ENCODE measurements at places on chromosomes 11 and 22.

- no peak for DNase-seq
Observed at GRCh38 chr11:68670208-68670992, 13.9 kb upstream of the GAL start.

DNA sequence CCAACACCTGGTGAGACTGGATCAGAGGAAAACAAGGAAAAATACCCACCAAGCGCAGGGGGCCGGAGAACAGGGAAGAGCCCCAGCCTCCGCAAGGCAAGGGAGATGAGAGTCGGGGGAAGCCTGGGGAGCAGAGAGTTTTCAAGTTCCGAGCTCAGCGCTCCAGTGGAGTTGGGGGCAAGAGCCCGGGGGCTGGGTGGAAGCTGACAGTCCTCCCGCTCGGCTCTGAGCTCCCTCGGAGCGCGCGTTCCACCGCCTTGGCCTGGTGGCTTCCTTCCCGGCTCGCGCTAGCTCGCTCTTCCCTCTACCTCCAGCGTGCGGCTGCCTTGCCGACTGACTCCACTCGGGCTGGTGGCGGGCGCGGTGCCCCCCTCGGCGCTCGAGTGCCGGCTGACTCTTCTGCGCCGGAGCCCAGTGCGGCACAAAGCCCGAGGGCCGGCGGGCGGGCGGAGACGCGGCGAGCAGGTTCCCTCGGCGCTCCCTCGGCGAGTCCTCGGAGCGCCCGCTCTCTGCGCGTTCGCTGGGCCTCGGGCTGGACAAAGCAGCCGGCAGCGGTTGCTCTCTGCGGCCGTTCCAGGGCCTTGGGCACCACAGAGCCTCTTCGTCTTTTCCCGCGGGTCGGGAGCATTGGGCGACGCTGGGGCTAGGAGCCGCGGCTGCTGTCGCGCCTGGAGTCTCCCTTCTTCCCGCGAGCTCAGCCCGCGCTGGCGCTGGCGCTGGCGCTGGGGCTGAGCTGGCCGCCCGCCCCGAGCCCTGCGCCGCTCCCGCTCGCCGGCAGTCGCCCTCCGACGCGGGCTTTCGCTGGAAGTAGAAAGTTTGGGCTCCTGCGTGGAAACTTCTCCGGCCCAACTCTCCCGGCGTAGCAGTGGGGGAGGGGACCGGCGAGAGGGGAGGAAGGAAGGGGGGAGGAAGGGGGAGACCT is 1.0 kb downstream of the PAX6 start:
- DNase-seq = no peak

DNA sequence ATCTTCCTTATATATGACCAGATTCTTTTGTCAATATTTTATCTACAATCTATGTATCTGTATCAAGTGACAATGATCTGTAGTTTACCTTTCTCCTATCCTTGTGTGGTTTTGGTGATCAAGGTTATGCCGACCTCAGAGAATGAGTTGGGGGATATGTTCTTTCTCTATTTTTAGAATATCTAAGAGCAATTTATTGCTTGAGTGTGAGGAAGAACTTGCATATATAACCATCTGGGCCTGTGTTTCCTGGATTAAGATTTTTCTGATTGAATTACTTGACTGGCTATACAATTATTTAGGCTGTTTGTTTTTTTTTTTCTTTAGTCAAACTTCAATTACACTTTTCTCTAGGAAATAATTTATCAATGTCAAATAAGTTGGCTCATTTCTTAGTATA is 14.0 kb upstream of the C22orf39 start:
- DNase-seq = no peak

DNA sequence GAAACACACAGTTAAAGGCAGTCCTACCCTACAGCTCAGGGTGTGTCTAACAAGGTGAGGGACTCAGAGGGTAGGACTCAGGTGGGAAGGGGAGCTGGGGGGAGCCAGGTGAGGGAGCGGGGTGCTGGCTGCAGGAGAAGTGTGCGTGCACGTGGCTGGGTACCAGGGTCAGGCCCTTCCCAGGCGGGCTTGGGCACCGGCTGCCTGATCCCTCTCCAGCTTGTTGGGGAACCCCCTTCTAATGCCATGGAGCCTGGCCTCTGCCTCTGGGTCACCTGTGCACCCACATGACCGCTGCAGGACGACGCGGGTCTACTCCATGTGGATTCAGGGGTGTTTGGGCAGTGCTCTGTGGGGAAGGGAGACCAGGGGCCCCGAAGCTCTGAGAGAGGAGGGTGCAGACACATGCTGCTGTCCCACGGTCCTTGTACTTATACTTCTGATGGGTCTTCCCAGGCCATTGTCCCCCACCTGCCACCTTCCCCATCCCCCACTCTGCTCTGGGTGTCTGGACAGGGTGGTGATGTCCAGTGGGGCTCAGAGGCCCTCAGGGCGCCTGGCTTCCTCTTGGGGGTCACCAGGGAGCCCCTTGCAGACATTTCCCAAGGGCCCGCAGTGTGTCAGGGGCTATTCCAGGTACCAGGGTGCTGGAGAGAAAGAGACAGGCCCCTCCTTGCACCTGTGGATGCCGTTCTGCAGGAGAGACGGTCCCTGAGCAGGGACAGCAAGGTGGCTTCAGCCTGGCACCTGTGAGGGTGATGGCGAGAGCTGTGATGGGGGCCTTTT is 10.4 kb upstream of the MRGPRD start:
- no peak for DNase-seq

DNA sequence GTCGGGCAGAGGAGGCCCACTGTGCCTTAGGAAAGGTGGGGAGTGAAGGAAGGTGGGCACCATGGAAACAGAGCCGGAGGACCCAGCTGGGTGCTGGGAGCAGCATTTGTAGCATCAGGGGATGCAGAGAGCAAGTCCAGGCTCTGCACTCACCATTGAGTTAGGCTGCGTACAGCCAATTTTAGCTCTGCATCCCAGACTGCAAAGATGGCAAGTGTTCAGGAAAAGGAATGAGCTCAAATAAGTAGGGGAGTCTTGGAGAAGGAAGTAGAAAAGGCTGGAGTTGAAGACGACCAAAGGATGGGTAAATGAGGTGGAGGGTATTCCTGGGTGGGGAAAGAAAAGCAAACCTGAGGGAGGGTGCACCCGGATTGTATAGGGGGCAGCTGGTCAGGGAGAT is 31.6 kb upstream of the ETS1 start:
- no peak for DNase-seq

DNA sequence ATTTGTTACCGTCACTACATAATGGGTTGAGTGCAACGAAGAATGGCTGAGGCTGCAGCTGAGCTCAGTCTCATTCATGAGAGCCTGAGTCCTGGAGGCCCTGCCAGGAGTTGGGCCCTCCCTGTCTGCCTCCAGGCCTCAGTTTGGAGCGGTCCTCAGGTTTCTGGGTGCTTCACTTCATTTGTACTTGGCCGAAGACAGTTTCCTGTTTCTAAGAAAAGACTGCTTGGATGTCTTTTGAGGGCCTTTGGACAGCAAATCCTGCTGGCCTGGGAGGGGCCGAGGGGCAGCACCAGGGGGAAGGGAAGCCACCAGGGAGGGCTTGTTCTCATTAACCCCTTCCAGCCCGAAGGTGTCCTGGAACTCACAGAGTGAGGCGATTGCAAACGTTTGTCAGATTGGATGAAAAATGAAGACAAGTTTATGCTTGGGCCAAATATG is 163.1 kb downstream of the ETS1 start:
- DNase-seq = no peak

DNA sequence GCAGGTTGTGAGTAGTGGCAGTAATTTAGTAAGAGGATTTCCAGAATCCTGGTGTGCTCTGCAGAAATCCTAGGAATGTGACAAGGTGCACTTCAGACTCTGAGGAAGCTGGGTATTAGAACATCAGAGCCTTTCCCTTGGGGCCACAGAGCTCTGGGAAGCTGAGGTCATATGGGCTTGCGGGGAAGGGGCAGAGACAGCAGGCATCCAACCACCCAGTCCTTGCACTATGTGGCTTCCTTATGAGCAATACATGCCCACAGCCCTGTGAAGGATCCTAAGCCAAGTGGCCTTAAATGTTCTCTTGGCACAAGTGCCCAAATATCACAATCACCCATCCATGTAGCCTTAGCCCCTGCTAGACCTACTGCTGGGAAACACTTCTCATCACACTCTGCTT is 46.2 kb downstream of the P4HA3 start:
- no peak for DNase-seq

All from stimulated activated CD8-positive, alpha-beta memory T cell treated with anti-CD3 and anti-CD28 coated beads, Interleukin-15, amount 100 ng/mL, for 4 hours (primary cell).